ENCODE measurements at places on chromosomes 7 and 10. TPM values are rescaled to one million over a fixed set of nuclear protein-coding genes. Genes with fewer than 3 reads are reported as not detected.
A peak's percentile ranks its signal among the peaks of the same experiment; 100 is the strongest.

ICA1 gene
- 49.1 TPM for total RNA-seq

- H3K27ac ChIP-seq: no peak overlapping the region
- H3K4me3 ChIP-seq: no peak overlapping the region
- no peaks in the 10 kb centered on the region for H3K4me1 ChIP-seq
- H3K36me3 ChIP-seq: no peaks in the 10 kb centered on the region
Measured at GRCh38 chr10:87613751-87614150, 45.9 kb upstream of the PAPSS2 start.

GRCh38 chr7:73768641-73769480, 1.2 kb downstream of the CLDN3 start:
- no peaks in the 10 kb centered on the region for H3K4me1 ChIP-seq
- DNase-seq: no peak
- no peaks in the 10 kb centered on the region for H3K27me3 ChIP-seq
- H3K4me3 ChIP-seq: peak overlapping the region; percentile 42
- no peaks in the 10 kb centered on the region for H3K36me3 ChIP-seq
- H3K27ac ChIP-seq: peak overlapping the region; percentile 80

DNA sequence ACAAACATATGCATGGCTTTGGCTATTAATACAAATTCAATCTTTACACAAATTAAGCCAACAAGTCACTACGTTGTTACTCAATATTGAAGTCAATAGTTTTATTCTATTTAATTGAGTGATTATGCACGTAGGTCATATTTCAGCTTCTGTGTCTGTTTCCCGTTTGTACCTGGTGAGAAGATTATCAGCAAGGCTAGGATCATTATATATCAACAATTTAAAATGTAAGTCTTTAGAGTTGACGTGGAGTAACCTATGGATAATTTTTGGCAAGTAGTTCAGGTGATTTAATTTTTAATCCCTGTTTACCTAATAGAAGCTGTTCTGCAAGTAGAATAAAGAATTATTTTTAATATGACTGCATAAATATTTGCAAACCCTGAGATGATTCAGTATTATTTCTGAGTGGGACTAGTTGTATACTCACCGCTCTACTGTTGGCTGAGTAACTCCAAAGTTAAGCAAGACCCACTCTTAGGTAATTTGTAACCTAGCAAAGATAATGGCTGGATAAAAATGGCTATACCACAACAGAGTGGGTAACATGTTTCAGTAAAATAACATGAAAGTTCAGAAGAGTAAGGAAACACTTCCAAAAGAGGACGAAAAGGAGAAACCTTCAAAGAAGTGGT, 161.0 kb downstream of the HGF start:
- H3K4me3 ChIP-seq: no peak overlapping the region
- no peaks in the 10 kb centered on the region for H3K27me3 ChIP-seq
- H3K27ac ChIP-seq: no peak overlapping the region
- DNase-seq: no peak
- no peaks in the 10 kb centered on the region for H3K4me1 ChIP-seq

- H3K27me3 ChIP-seq: no peaks in the 10 kb centered on the region
- no peaks in the 10 kb centered on the region for H3K36me3 ChIP-seq
- no peak for DNase-seq
- no peak overlapping the region for H3K4me3 ChIP-seq
- no peak overlapping the region for H3K27ac ChIP-seq
- H3K4me1 ChIP-seq: no peaks in the 10 kb centered on the region
Measured at GRCh38 chr10:84493951-84494848, 165.8 kb downstream of the CCSER2 start.

- H3K27ac ChIP-seq: no peak overlapping the region
- H3K4me1 ChIP-seq: no peaks in the 10 kb centered on the region
- no peaks in the 10 kb centered on the region for H3K36me3 ChIP-seq
- no peaks in the 10 kb centered on the region for H3K27me3 ChIP-seq
- DNase-seq: no peak
Measured at GRCh38 chr10:12636571-12636970, 287.2 kb downstream of the CAMK1D start.

DNA sequence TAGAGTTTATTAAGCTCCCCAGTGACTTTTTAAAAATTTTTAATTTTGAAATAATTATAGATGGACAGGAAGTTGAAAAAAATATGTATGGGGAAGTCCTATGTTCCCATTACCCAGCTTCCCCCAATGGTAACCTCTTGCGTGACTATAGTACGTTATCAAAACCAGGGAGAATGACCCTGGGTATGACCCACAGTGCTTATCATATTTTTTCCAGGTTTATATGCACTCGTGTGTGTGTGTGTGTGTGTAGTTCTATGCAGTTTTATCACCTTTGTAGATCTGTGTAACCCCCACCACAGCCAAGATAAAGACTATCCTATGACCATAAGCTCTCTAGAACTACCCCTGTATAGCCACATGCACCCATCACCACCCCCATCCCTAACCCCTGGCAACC, 72.8 kb downstream of the TBXAS1 start:
- no peaks in the 10 kb centered on the region for H3K36me3 ChIP-seq
- H3K27me3 ChIP-seq: no peaks in the 10 kb centered on the region

Data from prostate gland (tissue), 2 donors.